ENCODE measurements at places on chromosomes 6 and 20.

DNA sequence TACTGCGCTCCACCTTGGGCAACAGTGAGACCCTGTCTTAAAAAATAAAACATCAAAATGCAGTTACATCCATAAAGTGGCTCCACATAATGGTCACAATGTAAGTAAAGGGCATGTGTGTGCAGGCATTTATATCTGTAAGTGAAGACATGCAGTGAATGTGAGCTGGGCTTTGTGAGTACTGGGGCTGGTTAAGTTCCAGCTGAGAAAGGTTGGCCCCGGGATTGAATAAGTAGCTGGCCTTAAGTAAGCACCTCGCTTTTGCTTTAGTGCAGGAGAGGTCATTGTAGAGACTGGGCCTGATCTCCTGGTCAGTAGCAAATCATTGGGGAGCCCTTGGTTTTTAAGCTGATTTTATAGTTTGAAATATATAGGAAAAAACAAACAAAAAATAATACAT lies 8.0 kb downstream of the QKI start:
- no peak for DNase-seq

DNA sequence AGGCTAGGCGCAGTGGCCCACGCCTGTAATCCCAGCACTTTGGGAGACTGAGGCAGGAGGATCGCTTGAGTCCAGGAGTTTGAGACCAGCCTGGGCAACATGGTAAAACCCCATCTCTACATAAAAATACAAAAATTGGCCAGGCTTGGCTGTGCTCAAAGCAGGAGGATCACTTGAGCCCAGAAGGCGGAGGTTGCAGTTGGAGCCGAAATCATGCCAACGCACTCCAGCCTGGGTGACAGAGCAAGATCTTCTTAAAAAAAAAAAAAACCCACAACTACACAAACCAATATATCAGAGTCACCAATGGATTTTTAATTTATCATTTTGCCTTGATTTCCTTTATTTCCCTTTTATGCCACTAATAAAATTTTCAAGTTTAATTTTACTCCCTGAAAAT lies 9.3 kb downstream of the MAP3K5 start:
- DNase-seq: no peak

DNA sequence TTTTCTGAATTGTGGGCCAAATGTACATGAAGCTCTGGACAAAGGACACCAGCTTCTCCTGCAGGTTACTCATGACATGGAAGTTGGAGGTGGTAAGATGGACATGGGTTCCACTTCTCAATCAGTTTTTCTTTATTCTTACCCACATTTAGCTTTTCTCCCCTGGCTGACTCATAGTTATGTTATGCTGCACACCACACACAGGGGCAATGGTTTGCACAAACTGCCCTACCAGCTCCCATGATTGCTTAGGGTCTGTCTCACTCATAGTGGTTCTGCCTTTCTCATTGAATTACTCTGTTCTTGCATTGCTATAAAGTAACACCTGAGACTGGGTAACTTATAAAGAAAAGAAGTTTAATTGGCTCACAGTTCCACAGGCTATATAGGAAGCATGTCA lies 4.5 kb upstream of the CD109 start:
- no peak for DNase-seq

DNA sequence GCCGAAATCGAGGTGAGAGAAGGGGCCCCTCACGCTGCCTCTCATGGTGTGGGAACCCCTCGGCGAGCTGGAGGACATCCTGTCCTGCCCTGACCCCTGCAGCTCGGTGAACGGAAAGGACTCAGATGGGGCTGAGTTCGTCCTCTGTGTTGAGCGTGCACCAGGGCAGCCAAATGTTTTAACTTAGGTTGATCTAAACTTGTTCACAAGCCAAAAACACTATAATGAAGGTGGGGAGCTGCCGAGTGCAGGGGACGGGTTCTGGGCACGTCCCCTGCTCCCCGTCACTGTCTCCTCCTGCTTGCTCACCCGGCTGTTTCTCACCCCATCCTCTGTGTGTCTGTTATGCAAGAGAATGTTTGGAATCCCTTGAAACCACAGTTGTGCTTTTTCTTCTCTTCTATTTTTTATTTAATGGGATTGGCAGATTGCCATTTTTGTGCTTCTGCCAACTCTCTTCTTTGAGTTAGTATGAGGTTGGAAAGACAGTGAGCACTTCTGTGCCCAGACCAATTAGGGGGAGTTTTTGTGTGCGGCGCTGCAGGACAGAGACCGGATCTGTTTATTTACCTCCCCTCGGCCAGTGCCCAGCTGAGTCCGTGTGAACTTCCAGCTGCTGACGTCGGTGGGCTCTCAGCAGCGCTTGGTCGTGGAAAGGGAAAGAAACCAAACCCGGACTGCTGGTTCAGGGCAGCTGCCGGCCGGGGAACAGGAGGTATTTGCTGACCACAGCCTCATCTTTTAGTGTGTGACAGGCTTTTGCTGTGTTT lies 158.1 kb downstream of the DTNBP1 start:
- no peak for DNase-seq

DNA sequence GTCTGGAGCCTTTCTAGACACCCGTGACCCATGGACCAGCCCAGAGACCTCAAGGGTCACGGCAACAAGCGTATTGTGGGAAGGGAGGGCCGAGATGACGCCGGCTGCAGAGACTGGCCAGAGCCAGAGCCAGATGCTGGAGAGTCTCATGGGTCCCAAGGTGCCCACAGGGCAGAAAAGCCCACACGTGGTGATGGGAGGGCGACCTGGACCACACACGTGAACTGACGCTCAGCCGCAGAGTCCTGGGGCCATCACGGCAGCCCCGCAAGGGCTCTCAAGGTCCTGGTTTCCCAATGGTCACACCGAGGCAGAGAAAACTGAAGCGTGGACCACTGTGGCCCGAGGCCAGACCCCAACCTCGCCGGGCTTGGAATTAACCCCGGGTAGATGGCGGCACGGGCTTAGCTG lies 92.6 kb downstream of the YTHDF1 start:
- no peak for DNase-seq

GRCh38 chr6:139942331-139942730 lies 567.9 kb upstream of the CITED2 start:
- no peak for DNase-seq

- DNase-seq: no peak
Observed at GRCh38 chr20:62535964-62536363, 60.2 kb upstream of the GATA5 start.

Measured in CD4-positive, CD25-positive, alpha-beta regulatory T cell (primary cell).